ENCODE measurements at places on chromosomes 4 and X.
A peak's percentile ranks its signal among the peaks of the same experiment; 100 is the strongest.

DNA sequence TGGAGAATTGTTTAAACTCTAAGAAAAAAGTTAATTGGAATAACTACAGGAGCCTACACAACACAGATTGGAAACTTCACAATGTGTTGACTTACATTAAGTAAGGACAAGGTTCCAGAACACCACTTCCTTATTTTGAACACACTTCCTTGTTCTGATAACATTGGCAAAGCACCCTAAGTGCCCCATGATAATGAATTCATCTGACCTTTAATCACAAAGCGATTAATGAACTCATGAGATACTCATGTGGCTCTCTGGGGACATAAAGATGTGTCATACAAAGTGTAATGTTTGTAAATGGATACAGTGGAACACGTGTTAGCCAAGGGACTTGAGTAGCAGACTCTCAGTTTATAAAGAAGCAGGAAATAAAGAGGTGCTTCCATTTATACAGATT lies 69.0 kb upstream of the ATOH1 start:
- DNase-seq, result no peak

- DNase-seq, result no peak
Observed at GRCh38 chr4:122293374-122294365, 85.1 kb upstream of the ADAD1 start.

DNA sequence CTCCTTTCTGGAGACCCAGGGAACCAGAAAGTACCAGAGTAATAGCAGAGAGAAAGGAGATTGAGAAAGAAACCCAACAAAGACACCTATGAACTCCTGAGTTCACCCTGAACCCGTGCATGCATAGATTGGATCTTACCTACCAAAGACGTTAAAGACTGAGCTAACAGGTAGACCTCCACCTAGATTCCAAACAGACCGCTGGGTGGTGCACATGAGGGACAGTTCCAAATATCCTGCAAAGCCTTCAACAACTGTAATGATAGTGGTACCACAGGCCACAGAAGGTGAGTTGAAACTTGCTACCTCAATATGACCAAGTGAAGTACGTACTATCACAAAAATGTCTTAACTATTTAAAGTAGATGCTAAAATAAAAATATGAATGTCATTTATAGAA lies 34.0 kb upstream of the NR0B1 start:
- no peak for DNase-seq

DNA sequence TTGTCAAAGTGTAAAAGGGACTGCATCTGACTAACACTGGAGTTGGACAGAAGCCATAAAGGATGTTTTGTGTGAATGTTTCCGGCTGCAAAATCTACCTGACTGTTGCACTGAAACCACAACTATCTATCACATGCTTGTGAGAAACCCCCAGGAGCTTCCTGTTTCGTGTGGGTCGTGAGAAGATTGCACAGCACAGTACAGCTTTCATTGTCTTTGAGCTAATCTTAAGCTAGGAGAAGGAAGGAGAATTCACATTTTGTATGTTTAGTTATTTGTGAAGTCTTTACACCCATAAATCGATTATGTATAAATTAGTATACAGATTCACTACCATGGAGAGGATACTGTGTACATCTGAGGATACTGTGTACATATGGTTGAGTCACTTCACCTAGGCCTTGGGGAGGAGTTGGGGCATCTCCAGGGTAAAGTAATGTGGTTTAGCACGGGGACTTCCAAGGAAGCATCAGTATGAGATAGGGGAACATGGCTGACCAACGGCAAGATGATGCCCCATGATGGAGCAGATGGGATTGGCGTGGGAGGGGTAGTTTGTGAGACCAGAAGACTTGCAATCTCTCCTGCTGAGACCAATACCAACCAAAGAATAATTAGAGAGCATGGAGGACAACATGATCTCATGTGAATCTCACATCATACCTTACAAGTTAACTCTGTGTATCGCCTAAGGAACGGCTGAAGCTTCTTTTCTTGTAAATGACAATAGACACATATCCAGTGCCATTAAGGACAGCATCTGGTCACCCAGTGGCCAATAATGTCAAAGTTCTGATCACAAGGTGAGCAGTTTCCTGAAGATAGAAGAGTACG lies 43.1 kb upstream of the FAM9C start:
- no peak for DNase-seq

- DNase-seq, result peak; percentile 10
Observed at GRCh38 chrX:137926090-137926489, 360.2 kb downstream of the ZIC3 start.

GRCh38 chrX:49925176-49925575 lies 2.8 kb downstream of the CLCN5 start:
- DNase-seq, result no peak

- DNase-seq, result no peak
Observed at GRCh38 chr4:152009983-152010709, 249.3 kb upstream of the GATB start.

- no peak for DNase-seq
Observed at GRCh38 chrX:42797651-42798269, 19.8 kb upstream of the PPP1R2C start.

GRCh38 chrX:153816831-153817690 lies 13.3 kb downstream of the PDZD4 start:
- DNase-seq, result no peak

- DNase-seq, result no peak
Observed at GRCh38 chrX:16516232-16516876, 133.6 kb upstream of the S100G start.

DNA sequence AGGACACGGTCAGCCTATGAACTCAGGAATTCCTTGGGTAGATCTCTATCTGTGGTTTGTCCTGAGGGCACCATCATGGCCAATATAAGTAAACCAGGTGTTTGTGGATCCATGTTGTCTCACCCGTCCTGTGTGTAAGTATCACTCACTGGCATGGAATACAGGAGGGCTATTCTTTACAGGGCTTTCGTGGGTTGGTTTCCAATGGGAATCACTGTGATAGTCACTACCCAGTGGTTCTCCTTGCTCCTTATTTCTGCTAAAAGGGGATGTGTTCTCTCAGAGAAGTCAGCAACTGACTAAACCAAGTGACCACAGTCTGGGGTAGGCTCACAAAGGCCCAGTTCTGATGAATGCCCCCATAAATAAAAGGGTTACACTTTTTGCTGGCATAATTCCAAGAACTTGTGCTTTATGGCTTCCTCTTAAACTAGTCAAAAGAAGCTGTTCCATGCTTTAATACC lies 236.7 kb upstream of the JADE1 start:
- DNase-seq, result no peak

GRCh38 chrX:106902684-106903083 lies 457 bp downstream of the RIPPLY1 start:
- DNase-seq, result no peak

DNA sequence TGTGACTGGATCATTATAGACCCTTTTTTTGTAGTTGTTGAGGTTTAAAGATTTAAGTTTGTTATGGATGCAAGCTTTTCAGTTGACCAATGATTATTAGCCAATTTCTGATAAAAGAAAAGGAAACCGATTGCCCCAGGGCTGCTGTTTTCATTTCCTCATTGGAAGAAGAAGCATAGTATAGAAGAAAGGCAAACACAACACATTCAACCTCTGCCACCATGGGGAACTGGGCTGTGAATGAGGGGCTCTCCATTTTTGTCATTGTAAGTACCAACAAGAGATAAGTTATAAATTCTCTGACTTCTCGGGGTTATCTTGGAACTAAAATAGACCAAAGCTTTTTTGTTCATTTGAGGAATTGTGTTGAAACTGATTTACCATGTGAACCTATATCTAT lies at the start of gene CYBB:
TSS of gene CYBB (plus strand) at position 203 of the 400 bp plus-strand sequence. CDS start at position 222, 19 bp downstream.
- no peak for DNase-seq

DNA sequence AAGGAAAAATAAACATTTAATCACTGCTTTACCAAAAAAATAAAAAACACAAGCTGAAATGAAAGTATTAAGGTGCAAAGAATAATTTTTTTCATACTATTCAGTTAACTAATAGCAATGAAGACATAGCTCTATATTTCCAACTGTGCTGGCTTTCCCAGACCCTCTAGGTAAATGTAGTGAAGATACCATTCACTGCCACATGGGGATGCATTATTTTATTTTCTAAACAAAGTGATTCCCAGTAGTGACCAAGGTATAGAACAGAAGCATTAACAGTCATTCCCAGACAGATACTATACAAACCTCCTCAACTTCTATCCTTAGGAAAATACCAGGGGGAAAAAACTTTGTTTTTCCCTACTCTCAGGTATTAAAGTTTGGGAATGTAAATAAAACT lies 39.4 kb downstream of the ANTXR2 start:
- DNase-seq, result peak; percentile 9

GRCh38 chrX:112820364-112821268 lies 20.0 kb downstream of the AMOT start:
- no peak for DNase-seq

DNA sequence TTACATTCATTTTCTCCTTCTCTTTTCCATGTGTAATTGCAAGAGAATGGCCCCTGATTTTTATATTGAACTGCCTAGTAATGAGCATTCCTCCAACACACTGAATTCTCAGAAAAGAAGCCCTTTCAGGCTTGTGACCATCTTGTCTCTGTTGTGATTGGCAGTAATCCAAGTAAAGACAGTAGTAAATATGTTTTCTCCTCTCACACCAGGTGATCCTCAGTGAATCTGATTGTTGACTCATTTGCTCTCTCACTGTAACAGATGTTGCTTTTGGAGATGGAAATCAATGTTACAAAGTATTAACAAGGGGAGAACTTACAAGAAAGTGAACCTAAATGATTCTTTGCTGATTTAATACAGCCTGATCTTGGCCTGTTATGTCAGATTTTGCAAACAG lies 271.0 kb downstream of the AFF2 start:
- no peak for DNase-seq

DNA sequence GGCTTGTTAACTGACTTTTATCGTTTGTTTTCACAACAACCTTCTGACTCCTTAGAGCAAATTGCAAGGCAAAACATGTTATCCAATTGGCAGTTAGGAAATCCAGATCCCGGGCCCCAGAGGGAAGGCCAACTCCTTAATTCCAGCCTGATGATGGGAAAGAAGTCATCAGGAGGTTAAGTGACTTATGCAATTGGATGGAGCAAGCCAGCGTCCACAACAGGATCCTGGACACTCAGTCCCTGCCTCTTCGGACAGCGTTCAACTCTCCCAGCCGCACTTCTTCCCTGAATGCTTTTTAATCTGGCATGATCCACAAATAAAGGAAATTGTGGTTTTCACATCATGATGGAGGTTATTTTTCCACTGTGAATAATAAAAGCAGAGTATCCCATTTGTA lies 310.1 kb downstream of the RAB28 start:
- DNase-seq, result no peak

Data from HEK293T (cell line).